ENCODE measurements at places on chromosomes 3 and 15.

- DNase-seq, result no peak
These were observed 106.3 kb downstream of the SNRPN start for GRCh38 chr15:25060996-25061620.

DNA sequence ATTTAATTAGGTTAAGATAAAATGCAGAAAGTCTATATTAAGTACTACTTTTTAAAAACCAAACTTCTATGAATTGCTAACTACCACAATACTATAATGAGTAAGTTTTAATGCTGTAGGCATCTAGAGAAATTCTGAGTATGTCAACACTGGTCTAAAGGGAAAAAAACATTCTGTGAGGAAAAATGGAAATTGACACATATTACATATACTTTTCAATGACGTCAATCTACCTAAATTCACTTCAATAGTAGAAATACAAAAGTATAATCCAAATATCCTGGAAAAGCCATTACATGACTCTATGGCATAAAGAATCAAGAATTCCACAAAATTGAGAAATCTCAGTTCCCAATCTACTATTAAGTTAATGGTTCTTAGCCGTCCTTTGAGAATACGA, 2.2 kb downstream of the SECISBP2L start:
- DNase-seq, result no peak

GRCh38 chr15:85920956-85921355, 126.2 kb upstream of the KLHL25 start:
- no peak for DNase-seq

DNA sequence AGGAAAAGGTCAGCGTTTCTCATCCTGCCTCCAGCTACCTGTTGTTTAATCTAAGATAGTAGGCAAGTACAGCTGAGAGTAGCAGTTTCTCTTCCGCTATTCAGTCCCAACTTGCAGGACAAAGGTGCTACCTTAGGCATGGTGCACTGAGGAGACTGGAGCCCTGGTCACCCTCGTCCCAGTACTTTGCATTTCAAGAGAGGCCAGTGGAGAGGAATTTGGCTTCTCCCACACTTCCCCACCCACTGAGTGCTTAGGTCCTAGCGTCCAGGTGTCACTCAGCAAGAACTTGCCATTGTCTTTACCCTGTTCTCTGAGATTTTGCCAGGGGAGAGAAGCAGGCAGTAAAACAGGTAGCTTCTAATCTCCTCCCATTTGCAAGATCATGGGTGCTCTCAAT, 12.5 kb upstream of the RPN1 start:
- no peak for DNase-seq

GRCh38 chr15:85832394-85832793, 37.7 kb upstream of the KLHL25 start:
- no peak for DNase-seq

DNA sequence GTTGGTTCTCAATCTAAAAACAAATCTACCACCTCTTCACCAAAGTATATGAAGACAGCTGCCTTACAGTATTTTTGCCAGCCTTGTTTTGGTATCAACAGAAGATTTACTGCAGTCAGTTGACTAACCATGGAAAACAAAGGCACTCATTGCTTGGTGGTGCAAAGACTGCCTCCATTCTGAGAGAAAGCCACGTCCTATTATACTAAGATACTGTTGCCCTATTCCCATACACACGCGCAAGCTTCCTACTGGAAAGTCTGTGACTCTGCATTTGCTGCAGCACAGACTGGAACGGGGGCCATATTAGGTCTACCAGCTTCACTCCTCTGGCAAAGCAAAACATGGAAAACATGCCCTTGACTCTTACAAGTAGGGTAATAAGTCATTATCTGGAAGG, 18.0 kb downstream of the MTMR10 start:
- DNase-seq, result no peak

GRCh38 chr3:25144430-25144829, 283.6 kb upstream of the RARB start:
- no peak for DNase-seq

DNA sequence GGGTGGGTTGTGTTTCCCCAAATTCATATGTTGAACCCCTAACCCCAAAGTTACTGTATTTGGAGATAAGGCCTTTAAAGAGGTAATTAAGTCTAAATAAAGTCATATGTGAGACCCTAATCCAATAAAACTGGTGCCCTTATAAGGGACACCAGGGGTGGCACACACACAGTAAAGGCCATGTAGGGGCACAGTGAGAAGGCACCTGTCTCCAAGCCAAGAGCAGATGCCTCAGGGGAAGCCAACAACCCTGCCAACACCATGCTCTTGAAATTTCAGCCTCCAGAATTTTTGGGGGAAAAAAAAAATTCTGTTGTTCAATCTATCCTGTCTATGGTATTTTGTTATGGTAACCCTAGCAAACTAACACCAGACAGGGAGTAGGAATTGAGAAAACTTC, 1.5 kb upstream of the GMNC start:
- no peak for DNase-seq

- no peak for DNase-seq
These were observed 148.4 kb downstream of the USP13 start for GRCh38 chr3:179801263-179801662.

GRCh38 chr3:22621205-22621809, 581.8 kb upstream of the UBE2E2 start:
- no peak for DNase-seq

DNA sequence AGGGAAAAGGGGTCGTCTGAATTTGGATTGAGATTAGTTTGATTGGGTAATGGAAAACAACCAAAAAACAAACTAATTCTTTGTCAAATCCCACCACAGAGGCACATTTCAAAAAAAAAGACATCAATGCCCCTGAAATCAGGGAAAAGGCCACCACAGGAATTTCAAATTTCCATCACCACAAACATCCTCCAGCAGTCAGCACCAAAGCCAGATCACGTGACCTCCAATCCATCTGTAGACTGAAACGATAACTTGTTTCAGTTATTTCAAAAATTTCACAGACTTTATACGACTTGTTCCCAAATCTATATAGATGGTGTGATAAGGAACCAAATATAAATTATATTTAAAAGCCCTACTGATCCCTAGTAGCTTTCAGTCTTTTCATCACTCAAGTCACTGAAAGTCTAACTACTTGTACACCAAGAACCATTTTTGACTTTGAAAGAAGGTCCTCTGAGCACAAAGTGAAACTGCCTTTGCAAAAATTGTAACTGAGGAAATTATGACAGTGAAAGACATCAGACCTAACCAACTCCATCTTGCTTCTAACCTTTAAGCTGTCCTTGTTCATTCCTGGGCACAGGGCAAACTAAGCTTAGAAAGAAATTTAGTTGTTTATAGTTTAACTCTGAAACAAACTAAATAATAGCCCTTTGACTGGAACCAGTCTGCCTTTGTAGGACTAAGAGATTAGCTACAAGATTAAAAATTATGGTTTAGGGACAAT, 48.1 kb upstream of the PLCL2 start:
- no peak for DNase-seq

DNA sequence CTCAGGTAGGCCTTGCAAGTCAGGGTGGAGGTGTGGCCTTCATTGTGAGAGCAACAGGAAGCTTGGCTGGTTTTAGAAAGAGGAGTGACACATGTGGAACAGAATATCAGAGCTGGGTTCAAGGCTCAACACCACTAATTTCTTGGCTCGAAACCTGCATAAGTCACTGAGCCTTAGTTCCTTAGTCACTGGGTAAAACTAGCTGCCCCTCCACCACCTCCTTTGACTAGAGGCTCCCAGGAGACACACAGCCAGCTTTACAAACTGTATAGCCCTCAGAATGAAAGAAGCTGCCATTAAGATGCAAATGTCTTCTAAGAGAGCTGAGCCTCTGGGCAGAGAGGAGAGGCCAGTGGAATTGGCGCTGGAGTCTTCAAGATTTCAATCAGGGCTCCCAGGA, 67.7 kb downstream of the CERS3 start:
- no peak for DNase-seq

DNA sequence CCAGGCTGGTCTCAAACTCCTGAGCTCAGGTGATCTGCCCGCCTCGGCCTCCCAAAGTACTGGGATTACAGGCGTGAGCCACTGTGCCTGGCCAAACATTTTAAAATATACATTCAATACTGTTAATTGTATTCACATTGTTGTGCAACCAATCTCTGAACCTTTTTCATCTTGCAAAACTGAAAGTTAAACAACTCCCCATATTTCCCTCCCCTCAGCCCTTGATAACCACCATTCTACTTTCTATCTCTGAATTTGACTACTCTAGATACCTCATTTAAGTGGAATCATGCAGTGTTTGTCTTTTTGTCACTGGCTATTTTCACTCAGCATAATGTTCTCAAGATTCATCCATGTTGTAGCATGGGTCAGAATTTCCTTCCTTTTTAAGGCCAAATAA, 30.0 kb downstream of the HMCES start:
- DNase-seq, result no peak

DNA sequence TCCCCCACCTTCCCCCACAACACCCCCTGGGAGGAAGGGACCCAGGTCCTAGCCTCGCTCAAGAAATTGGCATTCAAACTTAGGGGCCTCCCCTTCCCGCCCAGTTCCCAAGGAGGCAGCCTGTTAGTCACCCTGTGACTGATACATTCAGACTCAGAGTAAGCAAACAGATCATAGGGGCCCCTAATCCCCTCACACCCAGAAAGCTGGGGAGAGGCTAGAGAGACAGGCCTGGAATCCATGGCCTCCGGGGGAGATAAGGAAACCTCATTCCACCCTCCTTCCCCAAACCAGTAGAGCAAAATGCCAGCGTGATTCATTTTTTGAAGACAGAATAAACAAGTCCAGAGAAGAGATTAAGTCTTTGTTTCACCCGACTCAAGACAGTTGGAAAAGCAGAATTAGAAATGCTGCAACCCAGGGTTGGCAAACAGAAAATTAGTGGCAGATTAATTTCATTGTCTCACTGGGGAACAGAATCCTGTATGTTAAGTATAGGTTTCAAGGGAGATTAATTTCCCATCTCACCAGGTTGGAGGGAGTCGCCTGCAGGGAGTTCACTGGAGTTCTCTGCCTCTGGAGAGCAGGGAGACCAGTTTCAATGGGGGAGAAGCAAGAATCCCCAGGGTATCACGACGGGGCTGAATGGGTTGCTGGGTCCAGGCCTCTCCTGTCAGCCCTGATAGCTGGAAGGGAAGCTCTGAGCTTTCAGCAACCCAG, 268.3 kb downstream of the UACA start:
- DNase-seq, result no peak

- DNase-seq, result no peak
These were observed 14.2 kb upstream of the ULK3 start for GRCh38 chr15:74857082-74857655.

DNA sequence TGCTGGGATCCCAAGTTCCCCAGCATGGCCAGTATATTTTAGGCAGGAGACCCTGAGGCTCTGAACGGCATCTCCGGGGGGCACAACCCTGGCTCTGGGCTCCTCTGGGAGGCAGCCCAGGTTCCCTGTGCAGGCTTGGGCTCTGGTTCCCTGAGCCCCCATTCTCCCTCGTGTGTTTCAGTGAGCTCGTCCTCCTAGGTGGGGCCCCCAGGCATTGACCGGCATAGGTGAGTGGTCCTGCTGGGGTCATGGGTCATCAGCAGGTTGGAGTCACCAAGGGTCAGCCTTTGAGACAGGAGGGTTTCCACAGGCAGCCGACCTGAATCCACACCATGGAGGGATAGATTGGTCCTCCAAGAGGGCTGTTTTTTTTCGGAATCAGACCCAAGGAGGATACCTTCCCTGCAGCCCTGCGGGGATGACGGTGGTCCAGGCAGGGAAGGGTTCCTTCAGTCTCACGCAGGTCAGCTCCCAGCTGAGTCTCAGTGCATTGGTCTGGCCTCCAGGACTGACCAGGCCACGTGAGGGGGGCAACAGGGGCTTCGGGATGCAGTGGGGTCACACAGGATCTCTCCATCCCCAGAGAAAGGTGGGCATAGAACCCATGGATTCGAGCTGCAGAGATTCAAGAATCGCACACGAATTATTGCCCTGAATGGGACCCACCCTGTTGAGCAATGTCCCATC, 226.0 kb downstream of the SNRPN start:
- DNase-seq, result peak; percentile 1

GRCh38 chr3:107689355-107689754, 166.6 kb downstream of the BBX start:
- DNase-seq, result no peak

DNA sequence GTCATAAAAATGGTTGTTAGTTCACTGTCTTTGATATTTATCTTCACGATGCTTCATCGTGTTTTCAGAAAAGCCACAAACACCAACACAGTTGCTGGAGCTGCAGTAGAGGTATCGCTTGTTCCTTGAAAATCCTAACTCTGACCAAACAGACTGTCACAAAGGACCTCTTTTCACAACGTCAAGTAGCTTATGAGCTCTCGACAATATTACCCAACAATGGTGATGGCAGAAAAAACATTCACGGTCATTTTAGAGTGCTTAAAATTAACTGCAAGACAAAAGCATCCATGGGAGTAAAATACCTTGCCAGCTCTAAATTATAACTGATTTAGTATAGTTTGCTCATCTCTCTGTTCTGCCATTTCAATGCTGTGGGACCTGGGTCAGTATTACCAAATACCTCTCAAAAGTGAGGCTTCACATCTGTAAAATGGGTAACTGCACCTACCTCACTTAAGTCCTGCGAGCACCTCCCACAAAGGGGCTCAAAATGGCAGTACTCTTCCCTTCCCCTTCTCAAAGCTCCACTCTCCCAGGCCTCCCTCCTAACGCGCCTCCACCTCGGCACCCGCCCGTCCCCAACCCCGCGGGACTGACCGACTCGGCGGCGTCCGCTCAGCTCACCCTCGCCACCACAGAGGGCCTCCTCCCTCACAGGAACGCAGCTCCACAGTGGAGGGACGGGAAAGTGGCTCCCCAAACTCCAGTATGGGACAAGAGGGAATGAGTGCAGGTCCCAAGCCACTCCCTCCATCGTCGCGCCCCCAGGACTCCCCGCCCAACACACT, 546 bp downstream of the TRIM59 start:
- no peak for DNase-seq

GRCh38 chr3:128235207-128235926, 82.1 kb downstream of the EEFSEC start:
- DNase-seq, result no peak

GRCh38 chr15:88262064-88262463, 5.5 kb upstream of the NTRK3 start:
- no peak for DNase-seq

GRCh38 chr15:71400294-71400693, 285.0 kb downstream of the THSD4 start:
- DNase-seq, result no peak

GRCh38 chr15:69755551-69756310, 303.1 kb downstream of the RPLP1 start:
- peak; percentile 68 for DNase-seq

DNA sequence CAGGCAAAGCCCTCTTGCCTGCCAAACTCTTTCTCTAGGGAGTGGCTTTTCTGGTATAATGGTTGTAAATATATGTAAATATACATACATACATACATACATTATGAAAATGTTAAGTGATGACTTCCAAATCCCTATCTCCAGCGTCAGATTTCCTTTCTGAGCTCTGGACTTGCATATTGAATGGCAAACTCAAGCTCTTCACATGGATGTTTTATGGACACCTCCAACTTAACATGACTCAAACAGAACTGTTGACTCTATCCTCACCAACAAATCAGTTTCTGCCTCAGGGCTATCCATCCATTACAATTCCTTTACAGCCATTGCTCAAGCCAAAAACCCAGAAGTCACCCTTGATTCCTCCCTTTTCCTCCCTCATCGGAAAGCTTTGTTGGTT, 45.1 kb downstream of the ADAMTSL3 start:
- no peak for DNase-seq
